ENCODE measurements at places on chromosomes 2 and 18. TPM values are rescaled to one million over a fixed set of nuclear protein-coding genes. Genes with fewer than 3 reads are reported as not detected.

Gene MALT1
- 32.4 TPM for total RNA-seq

Gene COPS8
- total RNA-seq = 59.2 TPM

Gene MAPK4
- total RNA-seq = not detected

Gene MYO7B
- 0.10 TPM for total RNA-seq

DNA sequence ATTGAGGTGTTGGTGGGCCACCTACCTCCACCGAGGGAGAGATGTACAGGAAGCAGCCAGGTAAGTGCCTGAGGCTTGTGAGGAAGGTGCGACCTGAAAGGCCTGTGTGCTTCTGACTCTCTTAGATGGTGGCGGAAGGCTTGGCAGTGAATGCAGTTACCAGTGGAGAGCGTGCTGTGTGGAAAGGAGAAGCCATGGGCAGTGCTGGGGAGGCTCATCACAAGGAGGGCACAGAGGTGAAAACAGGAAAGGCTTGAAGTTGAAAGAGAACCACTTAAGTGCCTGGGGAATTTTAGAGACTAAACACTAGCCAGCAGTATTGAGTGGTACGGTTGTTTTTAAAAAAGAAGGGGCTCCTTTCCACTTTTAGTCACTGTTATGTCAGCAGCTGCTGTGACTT lies 130.9 kb downstream of the ZNF407 start:
- peaks cover 3% of the 10 kb centered on the region for H3K36me3 ChIP-seq
- H3K4me3 ChIP-seq = no peak overlapping the region
- no peaks in the 10 kb centered on the region for H3K4me1 ChIP-seq
- H3K27ac ChIP-seq = no peak overlapping the region

- H3K27me3 ChIP-seq = no peaks in the 10 kb centered on the region
- H3K4me3 ChIP-seq = no peak overlapping the region
- peaks cover 4% of the 10 kb centered on the region for H3K36me3 ChIP-seq
- peak; percentile 26 for DNase-seq
- H3K4me1 ChIP-seq = peaks cover 41% of the 10 kb centered on the region
Observed at GRCh38 chr2:10412380-10412779, 35.7 kb downstream of the ODC1 start.

DNA sequence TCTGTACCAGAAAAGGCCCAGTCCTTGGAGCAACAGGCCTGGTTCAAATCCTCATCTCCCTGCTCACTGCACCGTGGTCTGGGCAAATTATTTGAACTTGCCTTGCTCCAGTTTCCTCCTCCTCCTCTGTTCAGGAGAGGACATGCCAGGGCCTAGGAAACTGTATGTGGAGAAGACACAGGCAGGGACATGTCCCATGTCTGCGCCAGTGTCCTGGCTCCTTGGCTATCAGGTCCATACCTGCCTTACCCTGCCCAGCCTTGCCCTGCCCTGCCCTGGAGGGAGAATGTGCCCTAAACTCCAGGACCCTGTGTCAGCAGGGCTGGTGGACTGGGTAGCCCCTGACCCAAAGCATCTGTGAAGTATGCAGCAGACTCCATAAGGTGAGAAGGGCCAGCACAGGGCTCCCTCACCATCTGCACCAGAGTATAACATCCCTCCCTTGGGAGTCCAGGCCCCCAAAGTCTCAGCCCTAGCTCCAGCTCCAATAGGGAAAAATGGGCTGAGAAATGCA lies 165.3 kb downstream of the GALNT1 start:
- H3K36me3 ChIP-seq = peaks cover 1% of the 10 kb centered on the region
- no peak for DNase-seq
- no peak overlapping the region for H3K4me3 ChIP-seq
- peaks cover 3% of the 10 kb centered on the region for H3K27me3 ChIP-seq
- H3K4me1 ChIP-seq = no peaks in the 10 kb centered on the region
- no peak overlapping the region for H3K27ac ChIP-seq

DNA sequence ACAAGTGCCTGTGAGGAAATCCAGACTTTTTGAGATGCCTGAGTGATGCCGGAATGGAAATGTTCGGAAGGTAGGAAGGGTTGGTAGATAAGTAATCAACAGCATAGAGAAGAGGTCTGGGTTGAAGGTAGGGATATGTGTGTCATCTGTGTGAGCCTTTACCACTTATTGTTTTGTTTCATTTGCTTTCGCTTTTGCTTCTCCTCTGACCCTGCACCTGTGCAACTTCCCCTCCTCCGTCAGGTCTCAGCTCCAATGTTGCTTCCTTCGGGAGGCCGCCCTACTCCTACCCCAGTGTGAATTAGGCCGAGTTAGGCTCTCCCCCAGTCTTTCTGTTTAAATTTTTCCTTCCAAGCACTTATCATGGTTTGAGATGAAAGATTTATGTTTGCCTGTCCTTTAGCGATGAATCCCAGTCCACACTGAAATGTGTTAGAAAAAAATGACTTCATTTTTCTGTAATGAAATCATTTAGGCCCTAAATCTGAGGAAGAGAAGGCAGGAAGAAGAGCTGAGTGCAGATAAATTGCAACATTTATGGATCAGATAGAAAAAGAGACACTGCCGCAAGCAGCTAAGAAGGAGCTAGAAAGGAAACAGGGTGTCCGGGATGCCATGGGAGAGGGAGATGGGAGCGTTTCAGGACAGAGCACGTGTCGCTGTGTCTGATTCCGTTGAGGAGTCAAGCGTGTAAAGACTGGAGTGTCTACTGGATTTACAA lies 139.6 kb upstream of the PELI1 start:
- H3K36me3 ChIP-seq = no peaks in the 10 kb centered on the region
- H3K4me1 ChIP-seq = no peaks in the 10 kb centered on the region
- H3K27ac ChIP-seq = no peak overlapping the region
- H3K27me3 ChIP-seq = no peaks in the 10 kb centered on the region

DNA sequence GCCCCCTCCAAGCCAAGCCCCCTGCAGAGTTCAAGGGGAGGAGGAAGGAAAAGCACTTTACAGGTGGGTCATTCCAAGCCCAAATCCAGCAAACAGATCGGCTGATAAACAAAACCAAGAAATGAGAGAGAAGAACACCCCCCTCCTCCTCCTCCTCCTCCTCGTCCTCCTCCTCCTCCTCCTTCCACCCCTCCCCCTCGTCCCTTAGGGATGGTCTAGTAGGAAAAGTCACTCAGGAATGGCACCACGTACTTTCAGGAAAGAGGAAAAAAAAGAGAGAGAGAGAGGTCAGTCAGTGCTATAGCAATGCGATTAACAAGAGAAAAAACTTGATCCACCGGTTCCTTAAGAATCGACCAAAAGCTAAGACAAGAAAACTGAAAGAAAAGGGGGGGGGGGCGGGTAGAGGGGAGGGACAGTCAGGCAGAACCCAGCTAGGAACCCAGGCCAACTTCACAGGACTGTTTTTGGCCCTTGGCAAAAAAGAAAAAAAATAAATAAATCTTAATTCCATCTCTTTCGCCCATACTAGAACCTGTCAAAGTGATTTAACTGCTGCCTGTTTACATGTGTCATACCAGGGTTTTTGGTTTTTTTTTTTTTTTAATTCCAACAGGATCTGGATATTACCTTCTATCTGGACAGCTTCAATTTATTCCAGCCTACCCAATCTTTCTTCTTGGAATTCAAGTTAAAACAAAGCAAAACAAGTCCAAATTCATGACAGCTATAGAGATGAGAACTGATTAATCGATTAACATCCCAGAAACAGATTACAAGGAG lies 906 bp downstream of the IKZF2 start:
- peaks cover 40% of the 10 kb centered on the region for H3K27me3 ChIP-seq
- H3K4me1 ChIP-seq = peaks cover 31% of the 10 kb centered on the region
- peak overlapping the region; percentile 81 for H3K27ac ChIP-seq
- H3K4me3 ChIP-seq = peak overlapping the region; percentile 87
- DNase-seq = no peak
- H3K36me3 ChIP-seq = no peaks in the 10 kb centered on the region

- no peak for DNase-seq
- H3K4me3 ChIP-seq = no peak overlapping the region
- peaks cover 58% of the 10 kb centered on the region for H3K36me3 ChIP-seq
- peaks cover 52% of the 10 kb centered on the region for H3K4me1 ChIP-seq
- no peak overlapping the region for H3K27ac ChIP-seq
Observed at GRCh38 chr18:54162431-54162830, 62.0 kb downstream of the MBD2 start.

DNA sequence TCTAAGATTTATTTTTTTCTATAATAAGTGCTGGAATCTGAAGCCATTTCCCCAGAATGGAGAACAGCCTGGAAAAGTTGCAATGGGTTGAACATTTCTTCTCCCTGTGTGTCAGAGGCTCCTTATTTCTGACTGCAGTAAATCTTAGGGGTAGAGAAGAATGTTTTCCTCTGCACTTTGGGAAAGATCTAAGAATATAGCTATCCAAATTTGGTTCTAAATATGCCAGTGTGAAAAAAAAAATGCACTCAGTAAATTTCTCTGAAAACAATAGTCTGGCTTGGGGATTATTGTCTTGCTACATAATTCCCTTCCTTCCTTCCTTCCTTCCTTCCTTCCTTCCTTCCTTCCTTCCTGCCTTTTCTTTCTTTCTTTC lies 19.7 kb upstream of the CYRIA start:
- peaks cover 5% of the 10 kb centered on the region for H3K27me3 ChIP-seq
- DNase-seq = no peak
- H3K4me1 ChIP-seq = no peaks in the 10 kb centered on the region
- no peak overlapping the region for H3K4me3 ChIP-seq
- H3K36me3 ChIP-seq = no peaks in the 10 kb centered on the region

GRCh38 chr2:17660219-17660618 lies 93.4 kb downstream of the SMC6 start:
- no peak overlapping the region for H3K27ac ChIP-seq
- no peak for DNase-seq
- peaks cover 18% of the 10 kb centered on the region for H3K4me1 ChIP-seq
- H3K27me3 ChIP-seq = no peaks in the 10 kb centered on the region

DNA sequence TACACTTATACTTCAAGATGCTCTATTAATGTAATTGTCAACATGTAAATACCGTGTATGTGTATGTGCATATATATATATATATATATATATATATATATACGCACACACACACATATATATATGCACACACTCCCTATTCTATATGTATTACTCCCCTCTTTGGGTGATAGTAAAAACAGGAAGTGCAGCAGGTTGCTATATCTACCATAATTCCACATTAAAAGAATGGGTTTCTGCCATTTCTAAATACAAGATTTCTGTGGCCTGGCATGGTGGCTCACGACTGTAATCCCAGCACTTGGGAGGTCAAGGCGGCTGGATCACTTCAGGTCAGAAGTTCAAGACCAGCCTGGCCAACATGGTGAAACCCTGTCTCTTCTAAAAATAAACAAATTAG lies 77.0 kb downstream of the OTX1 start:
- no peak overlapping the region for H3K4me3 ChIP-seq
- DNase-seq = no peak
- H3K36me3 ChIP-seq = no peaks in the 10 kb centered on the region
- H3K27me3 ChIP-seq = no peaks in the 10 kb centered on the region
- H3K4me1 ChIP-seq = no peaks in the 10 kb centered on the region

DNA sequence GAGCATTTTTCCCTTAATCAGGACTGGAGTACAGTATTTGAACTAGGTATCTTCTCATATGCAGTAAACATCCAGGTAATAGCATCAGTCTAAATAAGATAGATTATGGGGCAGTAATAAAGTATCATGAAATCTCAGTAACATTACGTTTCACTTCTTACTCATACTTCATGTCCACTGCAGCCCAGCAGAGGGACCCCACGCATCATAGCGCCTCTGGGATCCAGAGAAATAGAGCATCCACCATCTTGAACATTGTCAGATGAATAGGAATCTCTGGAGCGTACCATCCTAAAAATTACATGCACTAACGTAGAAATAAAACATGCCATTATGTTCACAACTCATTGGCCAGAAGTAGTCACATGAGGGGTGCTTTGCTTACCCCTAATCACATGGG lies 499.0 kb downstream of the CPS1 start:
- no peaks in the 10 kb centered on the region for H3K36me3 ChIP-seq
- no peak overlapping the region for H3K27ac ChIP-seq
- no peaks in the 10 kb centered on the region for H3K27me3 ChIP-seq
- H3K4me1 ChIP-seq = no peaks in the 10 kb centered on the region
- H3K4me3 ChIP-seq = no peak overlapping the region
- no peak for DNase-seq

DNA sequence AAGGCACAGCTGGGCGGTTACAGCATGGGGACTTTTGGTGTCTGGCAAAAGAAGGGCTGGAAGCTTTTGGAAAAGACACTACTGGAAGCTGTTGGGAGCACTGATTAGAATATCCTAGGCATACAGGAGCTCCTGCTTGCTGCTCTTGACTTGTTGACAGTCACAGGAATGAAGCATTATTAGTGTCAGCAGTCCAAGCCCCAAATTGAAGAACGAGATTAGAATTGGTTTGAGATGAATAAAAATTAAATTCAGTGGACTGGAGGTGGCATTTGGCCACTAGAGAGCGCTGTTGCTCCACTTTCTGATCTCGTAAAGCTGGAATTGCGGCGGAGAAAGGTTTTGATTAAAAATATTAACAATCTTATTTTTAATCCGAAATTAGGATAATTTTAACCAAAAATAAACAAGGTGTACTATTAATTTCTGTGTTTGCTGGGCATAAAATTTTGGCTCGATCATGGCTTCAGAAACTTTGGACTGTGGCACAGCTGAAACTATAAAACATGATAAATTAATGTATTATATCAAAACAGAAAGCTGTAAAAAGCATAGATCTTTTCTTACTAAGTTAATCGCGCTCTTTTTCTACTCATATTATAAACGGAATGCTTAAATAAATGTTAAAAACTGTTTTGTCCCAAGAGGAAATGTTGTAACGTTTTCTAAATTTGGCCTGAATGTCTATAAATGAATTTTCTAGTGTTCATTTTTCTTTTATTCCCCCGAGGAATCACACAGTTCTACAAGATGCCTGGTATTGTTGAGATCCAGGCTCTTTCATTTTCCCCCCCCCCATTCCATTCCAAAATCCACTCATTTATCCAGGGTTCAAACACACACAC lies 2.4 kb upstream of the HOXD8 start:
- no peak overlapping the region for H3K4me3 ChIP-seq
- peaks cover 31% of the 10 kb centered on the region for H3K4me1 ChIP-seq
- DNase-seq = peak; percentile 24
- H3K36me3 ChIP-seq = no peaks in the 10 kb centered on the region
- peaks cover 76% of the 10 kb centered on the region for H3K27me3 ChIP-seq
- H3K27ac ChIP-seq = peak overlapping the region; percentile 23

DNA sequence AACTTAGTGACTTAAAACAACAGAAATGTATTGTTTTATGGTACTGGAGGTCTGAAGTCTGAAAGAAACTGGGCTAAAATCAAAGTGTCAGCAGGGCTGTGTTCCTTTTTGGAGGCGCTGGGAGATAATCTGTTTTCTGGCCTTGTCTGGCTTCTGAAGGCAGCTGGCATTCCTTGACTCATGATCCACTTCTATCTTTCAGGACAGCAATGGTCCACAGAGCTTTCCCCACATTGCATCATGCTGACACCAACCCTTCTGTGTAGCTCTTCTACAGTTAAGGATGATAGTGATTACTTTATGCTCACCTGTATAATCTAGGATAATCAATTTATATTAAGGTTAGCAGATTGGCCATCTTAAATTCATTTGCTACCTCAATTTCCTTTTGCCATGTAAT lies 392.1 kb downstream of the TDRD15 start:
- H3K27ac ChIP-seq = no peak overlapping the region
- no peaks in the 10 kb centered on the region for H3K4me1 ChIP-seq
- H3K4me3 ChIP-seq = no peak overlapping the region
- DNase-seq = no peak
- no peaks in the 10 kb centered on the region for H3K27me3 ChIP-seq
- H3K36me3 ChIP-seq = no peaks in the 10 kb centered on the region

Measured in activated T-helper 1 cell treated with anti-CD3 and anti-CD28 coated beads, Interleukin-12 subunit alpha, Interleukin-12 subunit beta, Interleukin-2, Interleukin-4 antibody, amounts not matched to agents 30 ng/mL and 10 ng/mL and 1 ng/mL, durations not matched to agents 14 hours and 24 hours and 36 hours (primary cell).